Activated CD8-positive, alpha-beta memory T cell treated with anti-CD3 and anti-CD28 coated beads for 1 hour (primary cell): ENCODE measurements at places on chromosomes 13 and 19.

- no peak for DNase-seq
Measured at GRCh38 chr13:20064128-20064527, 96.7 kb downstream of the GJA3 start.

GRCh38 chr13:49908637-49909036, 27.5 kb downstream of the SPRYD7 start:
- no peak for DNase-seq

DNA sequence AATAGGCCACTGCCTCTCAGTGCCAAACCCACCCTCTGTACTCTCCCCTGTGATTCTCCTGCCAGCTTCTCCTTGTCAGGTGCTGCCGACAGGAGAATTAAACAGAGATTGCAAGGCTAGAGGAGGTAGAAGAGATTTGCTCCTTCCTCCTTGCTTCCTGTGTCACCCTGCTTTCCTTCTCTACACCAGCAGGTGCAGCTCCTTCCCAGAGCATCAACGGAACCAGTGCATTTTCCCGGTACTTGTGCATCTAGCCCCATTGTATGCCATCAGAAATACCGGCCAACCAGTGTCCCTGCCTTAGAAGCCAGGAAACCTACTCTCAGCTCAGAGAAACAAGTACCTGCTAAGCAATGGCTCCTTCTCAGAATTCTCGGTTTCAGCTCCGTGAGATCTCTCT, 253.2 kb downstream of the SUCLA2 start:
- no peak for DNase-seq

GRCh38 chr13:59459972-59460371, 703.8 kb downstream of the DIAPH3 start:
- DNase-seq = no peak

DNA sequence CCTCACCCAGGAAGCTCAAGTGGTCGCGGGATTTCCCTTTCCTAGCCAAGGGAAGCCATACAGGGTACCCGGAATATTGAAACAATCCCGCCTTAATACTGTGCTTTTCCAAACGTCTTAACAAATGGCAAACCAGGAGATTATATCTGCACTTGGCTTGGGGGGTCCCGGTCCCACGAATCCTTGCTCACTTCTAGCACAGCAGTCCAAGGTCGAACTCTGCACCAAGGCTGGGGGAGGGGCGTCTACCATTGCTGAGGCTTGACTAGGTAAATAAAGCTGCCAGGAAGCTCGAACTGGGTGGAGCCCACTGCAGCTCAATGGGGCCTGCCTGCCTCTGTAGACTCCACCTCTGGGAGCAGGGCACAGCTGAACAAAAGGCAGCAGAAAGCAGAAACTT, 1644.8 kb downstream of the PCDH9 start:
- no peak for DNase-seq

- no peak for DNase-seq
Measured at GRCh38 chr13:85148009-85148408, 651.2 kb downstream of the SLITRK6 start.

- DNase-seq = no peak
Measured at GRCh38 chr19:5089283-5089682, 120.4 kb downstream of the KDM4B start.

- DNase-seq = no peak
Measured at GRCh38 chr19:24033963-24034342, 53.0 kb upstream of the ZNF254 start.

GRCh38 chr19:23817519-23817918, 58.8 kb upstream of the ZNF681 start:
- DNase-seq = peak; percentile 1

- no peak for DNase-seq
Measured at GRCh38 chr19:8610936-8611300, 403 bp upstream of the ADAMTS10 start.

DNA sequence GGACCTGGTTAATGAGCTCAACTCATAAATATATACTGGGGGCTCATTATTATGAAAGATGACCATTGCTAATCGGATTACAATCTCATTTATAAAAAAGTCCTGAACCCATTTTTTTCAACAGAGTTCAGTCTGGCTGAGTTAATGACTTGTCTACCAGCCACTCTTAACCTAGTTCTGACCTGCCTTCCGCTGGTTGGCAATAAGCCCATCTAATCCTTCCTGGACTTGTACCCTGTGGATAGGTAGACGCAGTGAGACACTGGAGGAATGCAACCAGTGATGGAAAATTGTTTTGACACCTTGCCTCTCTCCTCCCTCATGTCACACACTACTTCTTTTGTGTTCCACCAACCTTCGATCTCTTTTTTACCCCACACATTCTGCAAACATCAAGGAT, 279.9 kb downstream of the FOXO1 start:
- no peak for DNase-seq

DNA sequence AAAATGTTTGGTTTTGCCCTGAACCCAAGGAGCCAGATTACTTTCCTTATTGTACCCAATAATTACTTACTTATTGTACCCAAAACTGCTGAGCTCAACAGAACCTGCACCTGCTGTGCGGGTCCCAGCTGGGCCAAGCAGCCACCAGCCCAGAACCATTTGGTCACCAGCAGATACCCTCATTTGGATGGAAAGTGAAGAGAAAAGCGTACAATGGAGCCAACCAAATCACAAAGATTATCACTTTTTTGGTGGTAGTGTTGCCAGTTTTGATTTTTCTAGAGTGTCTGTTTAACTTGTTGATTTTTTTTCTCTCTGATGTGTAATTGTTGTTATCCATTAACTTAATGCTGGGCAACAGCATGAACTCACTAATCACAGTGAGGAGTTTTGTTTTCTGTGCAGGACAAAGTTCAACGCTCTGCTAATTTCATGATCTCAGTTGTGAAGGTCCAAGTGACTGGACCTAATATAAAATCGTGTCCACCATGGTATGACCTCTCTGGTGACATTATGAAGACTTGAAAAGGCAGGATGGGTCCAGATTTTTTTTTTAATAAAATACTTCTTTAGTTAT, 23.8 kb downstream of the SPATA13 start:
- no peak for DNase-seq

DNA sequence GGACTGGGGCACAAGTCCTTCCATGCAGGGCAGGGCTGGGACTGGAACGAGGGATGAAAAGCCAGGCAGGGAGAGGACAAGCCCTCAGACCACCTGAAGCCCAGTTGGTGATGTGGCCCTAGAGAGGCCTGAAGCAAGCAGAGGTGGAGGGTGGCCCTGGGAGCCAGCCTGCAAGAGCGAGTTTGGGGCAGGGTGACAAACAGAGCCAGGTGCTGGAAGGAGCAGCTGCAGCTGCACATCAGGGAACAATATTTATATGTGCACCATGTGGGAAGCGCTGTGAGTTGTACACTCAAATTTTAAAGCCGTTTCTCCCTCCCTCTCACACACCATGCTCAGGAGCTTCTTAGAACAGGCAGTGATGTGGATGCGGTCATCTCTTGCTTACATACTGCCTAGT, 67.8 kb downstream of the FGF9 start:
- no peak for DNase-seq

- DNase-seq = no peak
Measured at GRCh38 chr13:73499695-73500094, 440.9 kb downstream of the KLF5 start.

- no peak for DNase-seq
Measured at GRCh38 chr13:76942363-76942762, 5.9 kb upstream of the ACOD1 start.

DNA sequence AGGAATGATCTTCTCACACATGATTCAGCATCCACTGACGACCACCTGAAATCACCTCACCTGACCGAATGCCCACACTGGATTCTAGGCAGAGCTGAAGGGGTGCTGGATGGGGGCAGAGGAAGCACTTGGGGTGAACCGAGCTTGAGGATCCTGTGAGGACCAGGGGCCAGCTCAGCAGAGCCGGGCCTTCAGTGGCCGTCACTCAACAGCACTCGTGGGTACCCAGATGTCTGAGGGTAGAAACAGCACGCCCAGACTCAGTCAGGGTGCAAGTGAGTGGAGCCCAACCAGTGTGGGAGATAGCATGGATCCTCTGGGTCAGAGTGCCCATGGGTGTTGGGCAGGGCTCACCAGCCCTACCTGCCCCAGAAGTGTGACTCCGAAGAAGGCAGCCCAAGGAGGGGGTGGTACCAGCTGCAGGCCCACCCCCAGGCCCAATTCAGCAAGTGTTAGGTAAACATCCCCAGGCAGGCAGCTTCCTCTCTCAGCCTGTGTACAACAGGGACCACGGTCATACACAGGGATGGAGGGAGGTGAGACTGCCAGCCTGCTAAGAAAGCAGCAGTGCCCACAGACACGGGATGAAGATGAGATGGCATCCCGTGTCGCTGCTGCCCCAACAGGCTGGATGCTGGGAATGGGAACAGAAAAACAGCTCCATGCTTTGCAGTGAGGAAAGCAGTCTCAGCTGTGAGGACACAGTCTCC, 16.6 kb downstream of the GJA3 start:
- DNase-seq = no peak
